ENCODE measurements at places on chromosomes 12 and 14.

DNA sequence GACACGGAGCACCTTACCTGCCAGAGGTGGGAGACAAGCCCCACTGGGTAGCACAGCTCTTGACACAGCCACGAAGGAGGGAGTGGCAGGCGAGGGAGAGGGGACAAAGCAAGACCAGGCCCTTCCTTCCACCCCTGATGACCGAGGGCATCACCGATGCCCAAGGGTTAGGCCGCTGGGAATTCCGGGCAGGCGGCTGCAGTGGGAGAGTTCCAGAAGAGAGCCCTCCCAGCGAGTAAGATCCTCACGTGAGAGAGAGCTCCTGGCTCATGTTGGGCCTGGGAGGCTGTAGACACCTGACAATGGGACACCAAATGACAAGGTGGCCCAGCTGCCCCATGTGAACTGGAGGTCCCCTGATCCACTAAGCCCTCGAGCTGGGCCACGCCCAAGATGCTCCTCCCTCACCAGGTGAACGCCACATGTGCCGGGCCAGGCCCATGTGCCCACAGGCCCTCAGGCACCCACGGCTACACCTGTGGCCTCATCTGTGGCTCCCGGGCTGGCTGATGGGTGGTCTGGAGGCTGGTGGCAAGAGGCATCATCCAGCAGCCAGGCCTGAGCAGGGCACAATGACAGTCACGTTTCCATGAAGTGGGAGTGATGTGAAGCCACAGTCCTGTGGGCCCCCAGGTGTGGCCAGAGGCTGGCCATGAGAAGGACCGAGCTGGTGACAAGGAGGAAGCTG lies 32.1 kb upstream of the C14orf180 start:
- no peak for DNase-seq

- DNase-seq, result no peak
Observed at GRCh38 chr12:69991690-69992288, 166.8 kb downstream of the MYRFL start.

- DNase-seq, result no peak
Observed at GRCh38 chr14:33061667-33062325, 123.1 kb downstream of the NPAS3 start.

DNA sequence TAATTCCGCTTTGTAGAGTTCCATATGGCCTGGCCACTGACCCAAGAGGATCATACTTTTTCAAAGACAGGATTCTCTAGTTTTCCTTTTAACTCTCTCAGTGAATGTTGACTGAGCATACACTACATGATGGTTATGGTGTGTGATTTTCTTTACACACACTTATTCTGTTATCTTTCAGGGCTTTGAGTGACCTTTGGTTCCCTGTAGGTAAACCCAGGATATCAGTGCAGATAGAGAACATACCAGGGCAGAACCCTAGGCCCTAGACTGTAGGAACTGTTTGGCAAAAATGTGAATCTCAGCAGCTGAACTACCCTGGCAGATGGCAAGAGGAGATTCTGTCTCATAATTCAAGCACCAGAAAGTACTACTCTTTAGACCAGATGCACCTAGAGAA lies 159.6 kb downstream of the KCNA5 start:
- DNase-seq, result no peak

DNA sequence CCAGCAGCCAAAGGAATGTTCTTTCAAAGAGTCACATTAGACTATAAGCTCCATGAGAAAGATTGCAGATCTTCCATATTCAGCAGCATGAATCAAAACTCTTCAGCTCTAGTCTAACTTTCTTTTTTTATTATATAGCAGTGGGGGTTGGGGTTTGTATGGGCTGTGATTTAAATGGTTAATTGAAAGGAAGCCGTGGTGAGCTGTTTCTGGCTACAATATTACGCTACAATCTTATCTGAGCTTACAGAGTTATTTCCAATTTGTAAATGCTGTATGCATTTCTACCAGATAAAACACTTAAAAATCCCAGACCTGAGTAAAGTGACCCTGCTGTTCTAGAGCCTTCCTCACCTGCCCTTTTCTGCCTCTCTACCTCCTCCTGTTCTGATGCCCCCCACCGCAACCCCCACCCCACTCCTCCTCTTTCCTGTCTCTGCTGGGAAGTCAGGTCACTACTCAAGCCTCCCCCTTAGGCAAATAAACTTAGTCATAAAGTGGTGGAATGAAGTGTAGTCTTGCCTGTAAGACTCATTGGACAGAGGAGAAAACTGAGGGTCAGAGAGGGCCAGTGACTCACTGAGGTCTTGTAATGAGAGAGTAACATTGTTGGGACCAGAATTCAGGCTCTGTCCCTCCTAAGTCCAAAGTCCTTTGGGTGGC lies 1089.5 kb downstream of the BCL11B start:
- no peak for DNase-seq

- peak; percentile 43 for DNase-seq
Observed at GRCh38 chr12:22635812-22636211, 10.8 kb downstream of the ETNK1 start.

DNA sequence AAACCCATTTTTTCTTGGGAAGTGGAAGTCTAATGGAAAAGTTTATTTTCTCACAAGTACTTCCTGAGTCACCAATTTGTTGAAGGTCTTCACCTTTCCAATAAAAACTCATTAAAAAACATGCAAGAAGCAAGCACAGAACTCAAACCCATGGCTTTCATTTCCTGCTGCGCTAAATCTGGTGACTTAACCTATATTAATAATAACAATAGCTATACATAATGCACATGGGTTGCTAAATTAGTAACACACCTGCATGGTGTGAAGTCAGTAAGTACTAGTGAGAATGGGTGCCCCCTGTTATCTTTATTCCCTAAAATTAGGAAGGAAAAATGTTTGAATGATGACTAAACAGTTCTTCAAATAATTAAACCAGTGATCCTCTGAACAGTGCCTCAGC lies 52.3 kb downstream of the PPP2R5C start:
- no peak for DNase-seq

GRCh38 chr14:99691111-99691885 lies 7.2 kb downstream of the CYP46A1 start:
- no peak for DNase-seq

DNA sequence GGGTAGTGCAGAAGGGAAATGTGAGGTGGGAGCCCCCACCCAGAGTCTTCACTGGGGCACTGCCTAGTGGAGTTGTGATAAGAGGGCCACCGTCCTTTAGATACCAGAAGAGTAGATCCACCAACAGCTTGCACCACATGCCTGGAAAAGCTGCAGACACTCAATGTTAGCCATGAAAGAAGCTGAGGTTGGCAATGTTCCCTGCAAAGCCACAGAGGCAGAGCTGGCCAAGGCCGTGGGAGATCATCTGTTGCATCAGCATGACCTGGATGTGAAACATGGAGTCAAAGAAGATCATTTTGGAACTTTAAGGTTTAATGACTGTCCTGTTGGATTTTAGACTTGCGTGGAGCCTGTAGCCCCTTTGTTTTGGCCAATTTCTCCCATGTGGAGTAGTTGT lies 468.4 kb upstream of the FOXG1 start:
- peak; percentile 13 for DNase-seq

- DNase-seq, result peak; percentile 78
Observed at GRCh38 chr14:73457041-73457923, 1.1 kb downstream of the NUMB start.

DNA sequence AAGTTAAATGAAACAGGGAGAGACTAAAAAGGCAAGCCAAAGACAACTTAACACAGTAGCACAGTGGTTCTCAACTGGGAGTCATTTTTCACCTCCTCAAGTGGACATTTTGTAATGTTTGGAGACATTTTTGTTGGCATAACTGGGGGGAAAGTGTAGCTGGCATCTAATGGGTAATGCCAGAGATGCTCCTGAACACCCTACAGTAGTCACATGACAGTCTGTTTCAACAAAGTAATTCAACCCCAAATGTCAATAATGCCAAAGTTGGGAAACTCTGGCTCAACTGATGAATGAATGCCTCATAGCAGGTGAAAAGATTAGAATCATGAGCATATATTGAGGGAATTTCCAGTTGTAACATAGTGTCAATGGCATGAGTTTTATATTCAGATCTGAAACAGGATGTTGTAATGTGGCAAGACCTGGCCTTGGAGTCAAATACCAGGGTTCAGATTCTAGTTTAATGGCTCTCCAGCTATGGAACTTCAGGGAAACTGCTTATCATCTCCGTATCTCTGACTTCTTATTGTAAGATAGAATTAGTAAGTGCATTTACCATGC lies 2.4 kb upstream of the OR4K5 start:
- no peak for DNase-seq

- DNase-seq, result no peak
Observed at GRCh38 chr12:8685051-8685450, 12.7 kb upstream of the RIMKLB start.

DNA sequence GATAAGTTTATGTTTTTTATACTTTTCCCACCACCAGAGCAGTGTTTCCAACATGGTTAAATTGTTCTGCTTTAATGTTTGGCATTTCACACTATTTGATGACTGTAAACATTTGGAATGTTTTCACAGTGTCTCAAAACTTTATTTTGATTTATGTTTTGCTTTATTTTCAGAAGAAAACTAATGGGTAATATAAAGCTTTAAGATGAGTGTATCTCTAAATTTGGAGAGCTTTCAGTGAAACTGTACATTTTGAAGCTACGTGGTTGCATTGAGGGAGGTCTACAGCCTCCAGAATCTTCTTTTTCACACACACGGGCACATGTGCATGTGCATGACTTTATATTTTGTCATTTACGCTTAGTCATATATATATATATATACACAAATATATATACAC lies 10.7 kb downstream of the BICD1 start:
- peak; percentile 32 for DNase-seq

- no peak for DNase-seq
Observed at GRCh38 chr12:3757261-3757660, 4.4 kb upstream of the CRACR2A start.

DNA sequence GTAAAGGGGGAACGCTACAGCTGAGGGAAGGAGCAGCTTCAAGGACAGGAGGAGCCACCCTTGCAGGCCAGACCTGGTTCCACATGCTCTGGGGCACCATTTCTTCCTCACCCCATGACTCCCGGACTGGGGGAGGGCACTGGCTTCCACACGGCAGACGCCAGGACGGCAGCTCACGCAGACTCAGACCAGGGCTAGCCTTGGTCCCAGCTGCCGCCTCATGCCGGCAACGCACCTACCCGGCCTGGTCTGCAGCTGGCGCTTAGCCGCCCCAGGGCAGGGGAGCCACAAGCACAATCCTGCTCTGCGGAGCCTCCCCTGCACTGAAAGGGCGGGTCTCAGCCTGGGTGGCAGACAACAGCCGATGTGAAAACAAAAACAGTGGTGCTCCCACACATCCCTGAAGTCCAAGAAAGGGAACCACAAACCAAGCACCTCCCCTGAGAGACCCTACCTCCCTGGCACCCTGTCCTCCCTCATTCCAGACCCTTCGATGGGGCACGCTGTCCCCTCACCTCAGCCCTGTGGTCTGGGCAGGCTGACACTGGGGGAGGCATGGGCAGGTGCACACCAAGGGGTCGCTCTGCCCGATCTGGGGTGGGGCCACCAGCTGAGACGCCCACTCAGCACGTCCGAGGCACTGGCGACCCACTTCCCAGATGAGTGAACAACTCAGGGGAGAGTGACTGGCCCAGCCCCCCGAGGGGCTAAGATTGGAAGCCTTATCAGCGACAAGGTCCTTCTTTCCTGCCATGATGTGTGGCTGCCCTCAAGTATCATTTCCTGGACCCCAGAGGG lies 65.0 kb downstream of the CHGA start:
- DNase-seq, result no peak

DNA sequence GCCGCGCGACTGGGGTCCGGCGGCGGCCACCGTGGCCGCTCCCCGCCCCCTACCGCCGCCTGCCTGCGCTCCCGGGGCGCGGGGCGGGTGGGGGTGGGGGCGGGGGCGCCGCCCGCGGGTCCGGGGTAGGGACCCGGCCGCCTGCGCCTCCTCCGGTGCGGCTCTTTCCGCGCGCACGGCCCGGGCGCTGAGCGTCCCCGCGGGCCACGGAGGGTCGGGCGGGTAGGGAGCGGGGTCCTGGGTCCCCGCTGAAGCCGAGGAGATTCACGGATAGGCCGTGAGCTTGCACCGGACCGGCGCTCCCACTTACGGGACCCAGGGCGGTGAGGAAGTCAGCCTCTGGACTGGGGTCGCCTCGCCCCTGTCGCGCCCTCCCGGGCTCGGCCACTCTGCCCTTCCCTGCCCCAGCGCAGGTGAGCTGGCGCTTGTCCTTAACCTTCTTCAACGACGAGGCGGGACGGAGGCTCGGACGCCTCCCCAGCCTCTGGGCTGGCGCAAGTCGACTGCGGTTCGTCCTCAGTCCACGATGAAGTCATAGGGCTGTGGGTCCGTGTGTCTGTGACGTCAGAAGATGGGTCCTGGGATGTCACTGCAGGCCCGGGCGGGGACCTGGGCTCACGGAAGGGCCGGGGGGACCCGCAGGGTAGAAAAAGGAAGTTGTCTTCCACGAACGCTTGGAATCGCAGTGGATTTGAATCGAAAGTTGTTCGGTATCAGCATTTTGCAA lies 514 bp downstream of the FBXO34 start:
- DNase-seq, result peak; percentile 94

GRCh38 chr12:92921877-92922276 lies 7.2 kb downstream of the EEA1 start:
- no peak for DNase-seq

GRCh38 chr12:28156362-28156761 lies 33.9 kb upstream of the CCDC91 start:
- DNase-seq, result no peak

GRCh38 chr12:6465467-6466183 lies 4.9 kb downstream of the VAMP1 start:
- DNase-seq, result peak; percentile 89

DNA sequence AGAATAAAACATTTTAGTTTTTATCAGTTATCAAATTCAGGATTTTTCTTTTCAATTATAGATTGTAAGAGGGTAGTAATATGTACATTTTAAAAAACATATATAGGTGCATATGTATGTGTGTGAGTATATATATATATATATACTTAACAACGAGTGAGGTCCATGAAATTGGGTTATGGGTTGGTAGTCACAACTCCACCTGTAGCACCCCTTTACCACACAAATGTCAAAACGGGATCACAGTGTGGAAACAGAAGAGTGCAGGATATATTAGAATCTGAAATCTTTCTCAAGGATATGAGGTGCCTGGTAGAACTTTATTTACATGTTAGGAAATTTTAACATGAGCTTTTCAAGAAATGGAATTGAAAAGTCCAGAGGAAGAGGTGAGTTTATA lies 31.3 kb downstream of the MIA2 start:
- DNase-seq, result peak; percentile 36

- DNase-seq, result no peak
Observed at GRCh38 chr12:124222368-124223245, 72.3 kb upstream of the RFLNA start.

- DNase-seq, result no peak
Observed at GRCh38 chr14:39563361-39563760, 131.1 kb upstream of the FBXO33 start.

- no peak for DNase-seq
Observed at GRCh38 chr12:47367912-47368537, 288.3 kb upstream of the AMIGO2 start.

All from adipocyte (in vitro differentiated cells).